Karpas-422 (cell line): ENCODE measurements at places on chromosomes 13 and 19.

GRCh38 chr19:35692010-35692409 lies 12.3 kb upstream of the ZBTB32 start:
- no peak for DNase-seq

DNA sequence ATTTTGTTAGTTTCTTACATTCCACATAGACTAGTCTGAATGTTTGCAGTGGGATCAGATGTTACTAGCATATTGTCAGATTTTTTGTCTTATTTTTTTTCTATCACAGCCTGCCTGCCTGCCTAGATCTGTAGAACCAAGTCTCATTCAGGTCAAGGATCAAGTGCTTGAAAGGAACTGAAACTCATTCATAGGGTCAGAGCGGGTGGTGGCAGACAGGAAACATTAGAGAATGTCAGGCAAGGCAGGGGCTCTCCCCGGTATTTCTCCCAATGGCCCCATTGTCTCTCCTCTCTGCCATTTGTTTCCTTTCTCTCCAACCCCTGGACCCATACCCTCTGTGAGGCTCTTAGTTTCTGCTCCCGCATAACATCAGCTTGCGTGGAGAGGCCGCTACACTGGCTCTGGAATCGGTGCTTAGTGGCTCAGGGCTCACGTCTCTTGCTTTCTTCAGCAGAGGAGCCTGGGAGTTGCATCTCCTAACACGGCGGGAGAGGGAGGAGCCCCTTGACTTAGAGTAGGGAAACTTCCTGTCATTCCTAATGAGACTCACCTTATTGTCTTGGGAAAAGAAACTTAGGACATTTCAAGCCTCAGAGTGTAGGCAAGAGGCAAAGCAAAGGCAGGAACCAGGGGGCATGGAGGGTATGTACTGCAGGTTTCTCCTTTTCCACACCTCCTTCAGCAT lies 35.6 kb upstream of the SPATA13 start:
- no peak for DNase-seq

DNA sequence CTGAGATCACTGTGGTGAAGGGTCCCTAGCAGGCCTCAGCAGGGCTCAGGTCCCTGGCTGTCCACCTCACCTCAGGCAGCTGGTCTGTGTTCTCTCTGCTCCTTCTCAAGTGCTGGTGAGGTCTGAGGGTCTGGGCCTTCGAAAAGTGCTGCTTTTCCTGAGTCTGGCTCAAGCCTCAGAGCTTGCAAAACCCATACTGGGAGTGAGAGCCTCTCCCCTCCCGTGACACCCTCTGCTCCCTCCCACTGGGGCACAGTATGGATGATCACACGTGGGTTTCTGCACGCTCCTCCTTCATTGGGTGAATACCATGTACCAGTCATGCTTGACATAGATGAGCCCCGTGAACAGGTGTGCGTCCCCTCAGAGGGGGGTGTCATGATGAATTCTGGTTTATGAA lies 73.3 kb upstream of the WASF3 start:
- no peak for DNase-seq

GRCh38 chr19:11422163-11423065 lies 3.3 kb upstream of the RGL3 start:
- DNase-seq = peak; percentile 87

DNA sequence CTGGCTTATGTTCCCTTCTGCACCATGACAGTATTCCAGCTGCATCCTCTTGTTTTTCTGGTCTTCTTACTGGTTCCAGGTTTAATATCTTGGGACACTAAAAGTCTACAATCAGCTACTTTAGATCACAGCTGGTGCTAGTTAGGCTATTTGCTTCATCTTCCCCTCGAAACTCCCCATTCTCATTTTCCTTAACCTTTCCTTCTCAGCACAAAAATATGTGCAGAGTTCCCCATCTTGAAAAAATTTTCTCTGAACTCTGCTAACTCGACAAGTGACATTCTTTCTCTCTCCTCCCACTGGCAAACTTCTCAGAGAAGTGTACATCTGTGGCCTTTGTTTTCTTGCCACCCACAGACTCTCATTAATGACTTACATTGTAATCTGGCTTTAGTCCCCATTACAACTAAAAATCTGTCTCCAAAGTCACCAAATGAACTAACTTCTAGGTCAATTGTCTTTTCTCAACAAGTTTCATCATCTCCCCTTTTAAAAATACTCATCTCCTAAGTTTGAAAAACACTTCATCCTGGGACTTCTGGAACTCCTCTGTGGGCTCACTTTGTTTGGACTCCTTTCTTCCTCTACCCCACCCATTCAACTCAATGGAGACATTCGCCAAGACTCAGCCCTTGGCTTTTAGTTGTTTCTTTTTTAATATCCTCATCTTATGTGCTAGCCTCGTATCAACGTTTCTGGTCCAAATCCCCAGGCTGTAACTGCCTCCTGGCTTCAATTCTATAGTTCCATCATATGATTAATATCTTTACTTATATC lies 7.1 kb upstream of the KL start:
- DNase-seq = peak; percentile 26

DNA sequence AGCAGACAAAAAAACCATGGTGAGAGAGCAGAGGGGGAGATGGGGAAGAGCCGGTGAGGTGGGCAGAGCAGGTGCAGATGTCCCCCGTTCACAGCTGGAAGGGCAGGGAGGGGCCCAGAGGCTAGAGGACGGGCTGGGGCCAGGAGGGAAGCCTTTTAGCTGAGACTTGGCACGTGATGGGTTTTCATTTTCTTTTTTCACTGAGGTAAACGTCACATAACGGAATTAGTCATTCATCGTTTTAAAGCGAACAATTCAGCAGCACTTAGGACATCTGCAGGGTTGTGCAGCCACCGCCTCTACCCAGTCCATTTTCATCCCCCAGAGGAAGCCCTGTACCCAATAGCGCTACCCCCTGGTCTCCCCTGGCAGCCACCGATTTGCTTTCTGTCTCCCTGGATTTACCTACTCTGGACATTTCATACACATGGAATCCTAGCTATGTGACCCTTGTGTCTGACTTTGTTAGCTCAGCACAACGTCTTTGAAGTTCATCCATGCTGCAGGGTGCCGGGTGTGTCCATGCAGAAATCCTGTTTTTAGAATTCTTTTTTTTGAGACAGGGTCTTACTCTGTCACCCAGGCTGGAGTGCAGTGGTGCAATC lies 16.0 kb upstream of the EMC10 start:
- peak; percentile 83 for DNase-seq

DNA sequence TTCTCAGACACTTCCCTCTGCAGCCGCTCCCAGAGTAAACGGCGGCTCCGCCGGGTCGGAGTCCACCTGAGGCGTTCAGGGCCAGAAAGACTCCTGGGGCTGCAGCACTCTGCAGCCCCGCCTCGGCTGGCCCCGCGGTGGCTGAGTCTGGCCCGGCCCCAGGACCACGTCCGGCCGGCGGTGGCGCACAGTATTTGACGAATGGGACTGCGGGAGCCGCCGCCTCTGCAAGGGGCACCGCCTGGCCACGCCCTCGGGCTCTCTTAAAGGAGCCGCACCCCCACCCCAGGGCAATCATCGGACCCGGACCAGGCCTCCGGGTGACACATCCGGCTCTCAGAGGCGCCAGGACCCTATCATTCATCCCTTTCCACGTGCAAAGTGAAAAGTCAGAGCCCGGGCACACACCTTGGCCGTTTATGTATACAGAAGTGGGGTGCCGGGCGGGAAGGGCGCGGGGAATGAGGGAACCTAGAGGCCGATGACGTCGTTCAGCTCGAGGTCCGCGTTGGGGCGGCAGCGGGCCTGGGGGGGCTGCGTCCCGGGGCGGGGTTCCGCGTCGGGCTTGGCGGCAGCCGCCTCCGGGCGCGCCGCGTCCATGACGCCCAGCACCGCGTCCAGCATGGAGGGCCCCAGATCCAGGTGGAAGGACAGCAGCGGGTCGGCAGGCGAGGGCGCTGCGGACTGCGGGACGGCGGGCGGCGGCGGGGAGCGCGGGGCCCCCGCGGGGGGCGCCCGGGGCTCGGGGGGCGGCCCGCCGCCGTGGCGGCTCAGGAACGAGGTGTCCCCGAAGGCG lies 1.2 kb upstream of the LENG9 start:
- peak; percentile 96 for DNase-seq

DNA sequence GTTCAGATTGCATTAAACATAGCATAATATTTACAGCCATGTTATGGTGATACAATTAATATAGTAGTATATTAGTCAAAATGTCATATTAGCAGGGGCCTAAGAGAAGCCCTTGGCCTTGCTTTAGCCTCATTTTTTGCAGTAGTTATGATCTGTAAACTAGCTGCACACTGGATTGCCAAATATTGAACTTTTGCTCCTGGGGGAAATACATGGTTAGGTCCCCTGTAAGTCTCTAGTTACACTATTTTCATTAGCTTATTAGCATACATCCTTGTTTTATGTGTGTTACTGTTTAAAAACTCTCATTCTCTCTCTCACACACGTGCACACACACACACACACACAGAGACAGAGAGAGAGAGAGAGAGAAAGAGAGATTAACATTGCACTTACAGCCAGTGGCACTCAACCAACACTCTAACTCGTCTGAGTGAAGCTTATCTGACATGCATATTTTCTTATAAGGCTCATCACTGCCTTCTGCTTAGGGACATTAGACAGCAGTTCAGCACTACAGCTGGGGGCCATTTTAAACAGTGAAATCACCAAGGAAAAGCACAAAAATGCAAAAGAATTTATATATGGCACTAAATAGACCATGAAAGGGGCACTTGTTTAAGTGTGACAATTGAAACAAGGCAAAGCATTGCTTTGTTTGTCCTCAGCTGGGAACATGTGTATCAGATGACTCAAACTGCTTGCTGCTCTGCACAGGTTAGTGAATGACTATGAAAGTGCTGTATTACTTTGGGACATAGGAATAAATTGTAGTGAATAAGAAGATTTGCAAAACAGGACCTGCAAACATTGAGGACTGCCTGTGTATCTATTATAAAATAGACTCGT lies 278.7 kb downstream of the GPC6 start:
- no peak for DNase-seq

- peak; percentile 82 for DNase-seq
These were observed 829 bp downstream of the KCNC3 start for GRCh38 chr19:50328224-50328872.

- no peak for DNase-seq
These were observed 6.1 kb downstream of the KCTD15 start for GRCh38 chr19:33802801-33803200.

- DNase-seq = no peak
These were observed 281.8 kb upstream of the ZNF507 start for GRCh38 chr19:32063601-32064000.

GRCh38 chr19:40565355-40565754 lies 11.3 kb upstream of the SHKBP1 start:
- DNase-seq = no peak

DNA sequence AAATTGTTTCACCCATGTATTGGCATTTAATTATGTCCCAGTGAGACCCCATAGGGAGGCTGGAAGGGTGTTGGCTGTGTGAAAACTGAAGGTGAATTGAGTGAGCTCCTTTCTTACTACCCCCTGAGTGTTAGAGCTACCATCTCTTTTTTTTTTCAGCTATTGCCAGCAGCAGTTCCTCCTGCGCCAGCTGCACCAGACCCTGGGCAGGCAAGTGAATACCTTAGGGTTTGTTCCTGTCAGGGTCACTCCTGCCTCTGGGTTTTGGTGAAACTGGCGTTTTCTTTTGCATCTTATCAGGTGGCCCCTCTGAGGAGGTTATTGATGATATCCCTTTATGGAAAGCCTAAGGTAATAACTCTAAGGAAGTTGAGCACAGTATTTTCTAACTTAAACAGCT lies 25.5 kb downstream of the CEACAM8 start:
- DNase-seq = no peak

- no peak for DNase-seq
These were observed 820.4 kb downstream of the SLITRK6 start for GRCh38 chr13:84978851-84979250.
